ENCODE measurements at places on chromosomes 13 and 19.

GRCh38 chr13:37353911-37354310 is 244.7 kb downstream of the POSTN start:
- DNase-seq: no peak

DNA sequence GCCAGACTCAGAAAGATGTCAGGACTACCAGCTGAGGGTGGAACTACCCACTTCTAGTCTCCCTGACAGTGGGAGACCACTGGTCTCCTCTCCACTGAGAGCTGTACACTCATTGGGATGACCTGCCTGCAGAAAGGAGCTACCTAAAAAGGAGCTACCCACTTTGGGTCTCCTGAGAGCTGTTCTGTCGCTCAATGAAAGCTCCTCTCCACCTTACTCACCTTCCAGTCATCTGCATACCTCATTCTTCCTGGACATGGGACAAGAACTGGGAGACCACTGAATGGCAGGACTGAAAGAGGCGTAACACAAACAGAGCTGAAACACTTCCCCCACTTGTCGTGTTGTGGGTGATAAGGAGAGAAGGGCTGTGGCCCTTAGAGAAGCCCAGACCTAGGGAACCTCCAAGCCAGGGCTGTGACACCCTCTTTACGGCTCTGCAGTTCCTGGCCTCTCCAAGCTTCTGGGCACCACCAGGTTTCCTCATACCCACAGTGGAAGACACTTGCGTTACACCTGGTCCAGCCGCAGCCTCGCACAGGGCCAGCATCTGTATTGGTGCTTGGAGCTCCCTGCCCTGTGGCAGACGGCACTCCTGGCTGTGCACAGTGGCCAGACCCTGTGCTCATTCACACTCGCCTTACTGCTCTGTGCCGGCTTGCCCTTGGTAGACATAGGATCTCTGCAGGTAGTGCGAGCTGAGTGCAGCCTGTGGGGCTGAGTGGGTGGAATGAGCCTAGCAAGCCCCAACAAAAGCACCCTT is 54.9 kb upstream of the SLITRK6 start:
- DNase-seq: no peak

DNA sequence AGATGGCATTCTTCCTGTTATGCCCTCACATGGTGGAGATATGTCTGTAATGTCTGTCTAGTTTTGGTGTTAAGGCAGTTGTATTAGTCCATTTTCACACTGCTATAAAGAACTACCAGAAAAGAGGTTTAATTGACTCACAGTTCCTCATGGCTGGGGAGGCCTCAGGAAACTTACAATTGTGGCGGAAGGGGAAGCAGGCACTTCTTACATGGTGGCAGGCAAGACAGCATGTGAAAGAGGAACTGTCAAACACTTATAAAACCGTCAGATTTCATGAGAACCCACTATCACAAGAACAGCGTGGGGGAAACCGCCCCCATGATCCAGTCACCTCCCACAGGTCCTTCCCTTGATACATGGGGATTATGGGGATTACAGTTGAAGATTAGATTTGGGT is 3.2 kb downstream of the ZNF441 start:
- DNase-seq: no peak

GRCh38 chr19:3653865-3654513 is 27.4 kb upstream of the CACTIN start:
- no peak for DNase-seq

- DNase-seq: no peak
Observed at GRCh38 chr19:19062454-19063182, 1.2 kb upstream of the SLC25A42 start.

- DNase-seq: no peak
Observed at GRCh38 chr13:24500977-24501376, 11.6 kb downstream of the PARP4 start.

DNA sequence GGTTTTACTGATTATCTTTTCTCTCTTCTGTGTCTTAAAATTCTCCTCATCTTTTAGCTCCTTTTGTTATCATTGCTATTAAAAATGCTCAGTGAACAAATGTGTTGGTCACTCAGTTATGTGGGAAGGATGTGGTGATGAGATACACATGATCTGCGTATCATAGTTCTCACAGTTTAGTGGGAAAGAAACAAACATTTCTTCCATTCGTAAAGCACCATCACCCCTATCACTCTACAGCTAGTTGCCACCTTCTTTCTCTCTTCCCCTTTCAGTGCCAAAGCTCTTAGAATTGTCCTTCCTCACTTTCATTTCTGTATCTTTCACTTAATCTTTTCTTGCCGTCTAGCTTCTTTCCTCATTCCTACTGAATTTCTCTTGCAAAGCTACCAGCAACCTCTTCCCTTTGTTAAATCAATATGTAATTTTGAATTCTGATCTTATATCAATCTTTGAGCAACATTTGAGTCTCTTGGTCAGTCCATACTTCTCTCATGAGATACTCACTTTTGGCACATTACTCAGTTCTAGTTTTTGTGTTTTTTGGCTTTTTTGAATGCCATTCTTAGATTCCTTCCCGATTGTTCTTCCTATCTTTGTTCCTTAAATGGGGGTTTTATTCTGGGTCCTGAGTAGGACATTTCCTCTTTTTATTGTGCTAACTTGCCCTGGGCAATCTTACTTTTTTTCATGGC is 122.3 kb downstream of the PCCA start:
- DNase-seq: no peak

DNA sequence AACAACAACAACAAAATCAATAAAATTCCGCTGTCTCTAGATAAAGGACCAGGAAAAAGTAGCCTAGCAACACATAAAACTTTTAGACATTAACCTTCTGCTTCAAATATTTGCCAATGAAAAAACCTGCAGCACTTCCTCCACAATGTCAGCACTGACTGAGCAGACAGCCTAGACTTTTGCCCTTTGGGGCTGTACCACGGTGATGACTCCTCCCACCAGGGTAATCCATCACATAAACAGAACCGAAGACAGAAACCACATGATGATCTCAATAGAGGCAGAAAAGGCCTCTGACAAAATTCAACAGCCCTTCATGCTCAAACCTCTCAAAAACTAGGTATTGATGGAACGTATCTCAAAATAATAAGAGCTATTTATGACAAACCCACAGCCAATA is 30.2 kb upstream of the TRPC4 start:
- no peak for DNase-seq

DNA sequence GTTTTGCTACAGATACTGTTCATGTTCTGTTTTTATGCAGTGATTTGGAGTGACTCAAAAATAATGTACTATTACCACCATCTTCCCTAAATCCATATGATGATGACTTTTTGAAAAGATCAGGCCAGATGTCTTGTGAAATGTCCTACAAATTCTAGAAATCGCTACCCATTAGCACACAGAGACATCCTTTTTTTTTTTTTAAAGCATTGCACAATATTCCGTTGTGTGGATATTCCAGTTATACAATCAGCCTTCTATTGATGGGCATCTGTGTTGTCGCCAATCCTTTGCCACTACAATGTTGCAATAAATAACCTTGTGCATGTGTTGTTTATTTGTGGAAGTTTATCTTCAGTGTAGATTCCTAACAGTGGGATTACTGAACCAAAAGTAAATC is 24.5 kb downstream of the ZDHHC20 start:
- no peak for DNase-seq

GRCh38 chr13:42836930-42837690 is 55.7 kb downstream of the FAM216B start:
- DNase-seq: no peak

GRCh38 chr19:56191115-56191514 is 6.5 kb downstream of the ZSCAN5B start:
- DNase-seq: no peak

DNA sequence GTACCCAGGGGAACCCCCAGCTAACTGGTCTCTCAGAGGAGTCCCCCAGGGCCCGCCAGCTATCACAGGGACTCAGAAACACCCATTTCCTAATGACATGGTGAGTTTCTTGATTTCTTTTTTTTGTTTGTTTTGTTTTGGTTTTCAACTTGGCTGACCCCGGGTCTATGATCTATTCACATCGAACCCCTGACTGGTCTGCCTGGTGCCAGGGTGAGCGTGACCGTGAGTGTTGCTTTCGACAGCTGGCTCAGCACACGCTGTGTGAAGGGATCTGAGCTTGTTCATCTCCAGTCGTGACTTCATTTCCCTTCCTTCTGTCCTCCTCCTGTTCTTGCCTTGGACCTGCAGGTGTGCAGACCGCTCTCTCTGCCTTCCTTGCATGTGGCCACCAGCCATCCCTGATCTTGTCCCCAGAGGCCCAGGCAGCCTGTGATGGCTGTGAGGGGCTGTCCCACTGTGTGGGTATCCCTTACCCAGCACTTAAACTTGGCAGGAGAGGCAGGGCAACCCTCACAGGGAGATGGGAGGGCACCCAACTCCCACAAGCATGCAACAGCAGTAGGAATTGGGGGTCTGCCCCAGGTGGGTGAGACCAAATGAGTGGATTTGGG is 26.2 kb downstream of the TMEM161A start:
- no peak for DNase-seq

- no peak for DNase-seq
Observed at GRCh38 chr19:47157431-47158321, 27.0 kb downstream of the SAE1 start.

DNA sequence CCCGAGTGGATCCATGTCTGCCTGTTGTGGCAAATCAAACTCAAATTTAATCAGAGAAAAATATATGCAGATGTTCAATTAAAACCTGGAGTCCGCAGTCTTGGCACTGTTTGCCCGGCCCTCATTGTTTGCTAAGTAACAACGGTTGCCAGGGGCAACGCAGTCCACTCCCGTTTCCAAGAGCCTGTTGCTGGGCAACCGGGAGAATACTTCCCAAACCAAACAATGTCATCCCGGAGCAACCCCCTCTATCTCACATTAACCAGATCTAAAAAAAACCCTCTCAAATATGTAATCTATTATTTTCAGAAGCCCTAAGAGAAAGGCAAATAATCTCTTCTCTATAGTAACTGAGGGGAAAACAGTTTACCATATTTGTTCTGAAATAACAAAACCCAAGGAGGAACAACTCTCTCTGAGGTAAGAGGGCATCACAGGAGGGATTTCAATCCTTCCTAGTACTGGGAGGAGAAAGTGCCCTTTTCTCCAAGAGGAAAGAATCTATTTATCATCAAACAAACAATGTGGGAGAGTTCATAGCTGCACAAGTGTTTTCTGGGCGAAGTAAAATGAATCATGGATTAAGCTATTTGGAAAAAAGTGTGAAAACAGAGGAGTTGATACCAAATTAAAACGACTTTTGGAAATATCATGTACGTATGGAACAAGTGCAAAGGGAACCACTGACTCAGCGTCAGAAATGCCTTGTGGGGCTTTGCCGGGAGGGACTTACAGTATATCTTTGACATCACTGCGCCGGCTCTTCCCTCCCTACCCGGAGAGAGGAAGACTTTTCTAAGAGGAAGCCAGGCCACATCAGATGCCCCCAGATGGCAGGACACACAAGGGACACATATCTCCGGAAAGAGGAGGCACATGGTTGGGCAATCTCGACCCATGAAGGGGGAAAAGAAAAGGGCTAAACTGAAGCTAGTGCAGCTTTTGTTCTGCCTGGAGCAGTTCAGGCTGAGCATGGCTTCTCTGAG is 43.3 kb downstream of the RFX2 start:
- no peak for DNase-seq

GRCh38 chr13:43238341-43239083 is 215.1 kb downstream of the DNAJC15 start:
- DNase-seq: no peak

GRCh38 chr13:47249266-47249665 is 352.4 kb upstream of the HTR2A start:
- DNase-seq: no peak

GRCh38 chr19:54414156-54414555 is 1.1 kb upstream of the TTYH1 start:
- DNase-seq: no peak

GRCh38 chr19:15252398-15253018 is 20.3 kb upstream of the EPHX3 start:
- no peak for DNase-seq

- no peak for DNase-seq
Observed at GRCh38 chr13:95862408-95862807, 185.5 kb downstream of the DNAJC3 start.

DNA sequence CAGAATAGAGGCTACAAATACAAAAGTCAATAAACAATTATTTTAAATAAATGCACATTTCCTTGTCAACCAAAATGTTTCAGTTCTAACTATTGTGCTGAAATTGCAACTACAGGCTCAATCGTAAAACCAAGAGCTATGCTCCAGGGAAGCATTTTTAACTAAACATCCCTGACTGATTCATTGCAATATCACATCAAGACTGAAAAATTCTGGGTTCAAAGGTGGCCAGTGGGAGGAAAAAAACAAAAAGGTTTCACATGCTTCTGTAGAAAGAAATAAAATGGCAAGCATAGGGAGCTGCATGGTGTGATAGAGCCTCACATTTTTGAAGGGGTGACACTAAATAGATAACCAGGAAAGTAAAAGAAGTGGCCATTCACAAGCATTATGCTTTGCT is 862.8 kb downstream of the PCDH9 start:
- no peak for DNase-seq

DNA sequence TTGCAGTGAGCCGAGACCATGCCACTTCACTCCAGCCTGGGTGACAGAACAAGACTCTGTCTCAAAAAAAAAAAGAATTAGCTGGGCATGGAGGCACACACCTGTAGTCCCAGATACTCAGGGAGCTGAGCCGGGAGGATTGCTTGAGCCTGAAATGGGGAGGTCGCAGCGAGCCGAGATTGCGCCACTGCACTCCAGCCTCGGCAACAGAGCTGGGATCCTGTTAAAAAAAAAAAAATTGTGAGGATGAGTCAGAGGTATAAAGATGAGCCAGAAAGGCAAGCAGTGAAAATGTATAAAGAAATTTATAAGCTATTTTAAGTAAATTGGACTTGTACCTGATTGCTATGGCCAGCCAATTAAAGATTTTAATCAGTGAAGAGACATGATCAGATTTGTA is 21.1 kb downstream of the KBTBD6 start:
- no peak for DNase-seq

DNA sequence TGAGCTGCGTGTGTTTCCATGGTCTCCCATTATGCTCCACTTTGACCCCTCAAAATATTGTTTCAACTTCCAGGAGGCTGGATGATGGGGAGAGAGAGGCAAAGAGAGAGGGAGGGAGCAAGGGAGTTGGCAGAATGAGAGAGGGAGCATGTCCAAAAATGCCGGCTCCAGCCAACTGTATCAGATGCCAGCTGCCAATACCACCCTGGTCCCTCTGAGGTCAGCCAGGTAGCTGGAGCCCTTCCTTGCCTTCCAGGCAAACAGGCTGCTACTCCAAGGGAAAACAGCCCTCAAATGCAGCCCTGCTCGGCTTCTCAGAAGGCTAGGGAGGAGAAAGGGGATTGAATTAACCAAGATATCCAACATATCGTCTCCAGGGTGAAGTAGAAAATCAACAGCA is 440.0 kb downstream of the TSHZ3 start:
- no peak for DNase-seq

- no peak for DNase-seq
Observed at GRCh38 chr13:50156561-50157127, 141.4 kb downstream of the KCNRG start.

GRCh38 chr13:90673746-90674145 is 673.7 kb upstream of the MIR17HG start:
- no peak for DNase-seq
